ENCODE measurements at places on chromosomes 2 and 18.
A peak's percentile ranks its signal among the peaks of the same experiment; 100 is the strongest.

GRCh38 chr2:135546436-135546835 lies 15.2 kb downstream of the R3HDM1 start:
- DNase-seq, result no peak

DNA sequence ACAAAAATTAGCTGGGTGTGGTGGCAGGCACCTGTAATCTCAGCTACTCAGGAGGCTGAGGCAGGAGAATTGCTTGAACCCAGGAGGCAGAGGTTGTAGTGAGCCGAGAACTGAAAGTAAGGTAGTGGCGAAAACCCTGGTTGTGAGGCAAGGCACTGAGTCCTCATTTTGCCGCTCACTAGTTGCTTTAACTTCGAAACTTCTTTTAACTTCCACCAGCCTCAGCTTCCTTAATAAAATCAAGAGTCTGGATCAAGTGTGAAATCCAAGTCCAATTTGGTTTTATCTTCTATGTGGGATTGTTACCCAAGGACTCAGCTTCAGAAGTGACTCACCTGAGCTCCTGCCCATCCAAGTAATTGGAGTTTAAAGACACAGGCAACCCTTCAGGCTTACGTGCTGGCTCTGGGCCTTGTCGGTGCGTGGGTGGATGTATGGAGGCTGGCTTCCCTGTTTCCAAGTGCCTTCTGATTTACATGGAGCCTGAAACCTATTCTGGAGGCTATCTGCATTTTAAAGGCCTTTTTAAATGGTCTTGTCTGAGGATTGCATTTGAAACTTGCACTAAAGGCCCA lies 374.2 kb upstream of the ID2 start:
- DNase-seq, result no peak

DNA sequence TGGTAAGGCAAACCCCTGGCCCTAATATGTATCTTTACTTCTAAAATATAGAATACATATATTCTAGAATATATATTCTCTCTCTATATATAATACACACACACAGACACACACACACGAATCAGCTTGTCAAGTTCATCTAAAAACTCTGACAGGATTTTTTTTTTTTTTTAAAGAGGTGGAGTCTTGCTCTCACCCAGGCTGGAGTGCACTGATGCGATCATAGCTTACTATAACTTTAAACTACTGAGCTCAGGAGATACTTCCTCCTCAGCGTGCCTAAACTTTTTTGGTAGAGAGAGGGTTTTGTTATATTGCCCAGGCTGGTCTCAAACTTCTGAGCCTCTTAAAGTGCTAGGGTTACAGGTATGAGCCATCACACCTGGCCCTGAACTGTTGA lies 45.2 kb downstream of the DOK1 start:
- DNase-seq, result no peak

DNA sequence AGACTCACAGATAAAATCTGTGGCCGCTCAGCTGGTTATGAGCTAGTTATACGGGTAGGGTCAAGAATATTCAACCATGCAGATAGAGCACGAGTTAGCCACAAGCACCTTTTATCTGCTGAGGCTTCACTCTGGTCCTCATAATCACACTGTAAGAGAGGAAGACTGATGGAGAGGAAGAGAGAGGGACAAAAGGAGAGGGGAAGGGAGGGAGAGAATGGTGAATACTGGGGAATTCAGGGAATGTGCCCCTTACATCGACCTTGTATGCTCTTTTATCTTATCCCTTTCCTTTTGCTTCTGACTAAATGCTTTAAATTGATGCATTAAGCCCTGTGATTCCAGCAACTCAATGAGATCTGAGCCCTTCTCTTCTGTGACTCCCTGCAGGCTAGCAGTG lies 333.1 kb downstream of the DSEL start:
- no peak for DNase-seq

GRCh38 chr18:54239601-54240000 lies 15.1 kb upstream of the MBD2 start:
- no peak for DNase-seq

DNA sequence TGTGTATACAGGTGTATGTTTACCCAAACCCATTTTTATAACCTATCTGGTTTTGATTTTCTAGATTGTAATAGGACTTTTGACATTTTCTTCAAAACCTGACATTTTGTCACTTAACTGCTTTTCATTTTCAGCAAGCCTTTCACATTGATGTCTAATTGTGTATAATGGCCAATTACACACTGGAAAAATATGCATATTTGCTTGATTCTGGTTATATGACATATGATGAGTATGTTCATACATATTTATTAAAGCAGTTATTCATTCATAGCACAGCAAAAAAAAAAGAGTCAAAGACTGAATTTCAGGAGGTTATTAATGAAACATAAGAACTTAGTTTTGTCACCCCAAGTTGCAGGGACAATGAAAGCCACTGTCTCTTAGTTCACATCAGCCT lies 307.7 kb upstream of the TNP1 start:
- DNase-seq, result no peak

GRCh38 chr18:54765636-54766375 lies 62.5 kb upstream of the RAB27B start:
- no peak for DNase-seq

- peak; percentile 34 for DNase-seq
These were observed 364.3 kb downstream of the RNF144A start for GRCh38 chr2:7281231-7282201.
